ENCODE measurements at places on chromosomes 4 and X.

- no peak for DNase-seq
These were observed 32.2 kb downstream of the FNIP2 start for GRCh38 chr4:158801066-158801465.

GRCh38 chrX:74923942-74924448, 1.3 kb downstream of the NEXMIF start:
- no peak for DNase-seq

- DNase-seq: no peak
These were observed 13.3 kb upstream of the CRMP1 start for GRCh38 chr4:5906191-5906590.

DNA sequence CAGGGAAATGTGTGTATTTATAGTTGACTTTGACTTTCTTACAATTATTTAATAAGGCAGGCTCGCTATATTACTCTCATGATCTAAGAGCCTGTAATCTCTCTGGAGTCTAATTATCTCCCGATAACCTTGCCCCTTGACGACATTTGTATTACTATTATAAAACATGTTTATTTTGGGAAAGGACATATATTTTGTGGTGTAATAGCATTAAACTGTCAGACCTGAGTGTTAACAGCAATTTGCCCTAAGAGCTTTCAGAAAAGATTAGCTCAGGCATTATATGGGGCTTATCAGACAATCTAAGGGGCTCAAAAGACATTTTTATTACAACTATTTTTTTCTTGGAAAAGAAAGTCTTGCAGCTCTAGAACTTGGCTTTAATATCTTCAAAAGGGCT, 427.9 kb upstream of the SLIT2 start:
- DNase-seq: no peak

- DNase-seq: no peak
These were observed 678.1 kb downstream of the FAT4 start for GRCh38 chr4:125992891-125993290.

- no peak for DNase-seq
These were observed 150.0 kb downstream of the TTC29 start for GRCh38 chr4:146795711-146796110.

GRCh38 chrX:110394651-110395050, 36.0 kb downstream of the RTL9 start:
- DNase-seq: no peak

- peak; percentile 8 for DNase-seq
These were observed 458.1 kb downstream of the STIM2 start for GRCh38 chr4:27318740-27319139.

GRCh38 chrX:148620023-148620422, 119.6 kb downstream of the AFF2 start:
- DNase-seq: no peak

GRCh38 chrX:135302269-135302873, 6.9 kb upstream of the ETDC start:
- DNase-seq: no peak

DNA sequence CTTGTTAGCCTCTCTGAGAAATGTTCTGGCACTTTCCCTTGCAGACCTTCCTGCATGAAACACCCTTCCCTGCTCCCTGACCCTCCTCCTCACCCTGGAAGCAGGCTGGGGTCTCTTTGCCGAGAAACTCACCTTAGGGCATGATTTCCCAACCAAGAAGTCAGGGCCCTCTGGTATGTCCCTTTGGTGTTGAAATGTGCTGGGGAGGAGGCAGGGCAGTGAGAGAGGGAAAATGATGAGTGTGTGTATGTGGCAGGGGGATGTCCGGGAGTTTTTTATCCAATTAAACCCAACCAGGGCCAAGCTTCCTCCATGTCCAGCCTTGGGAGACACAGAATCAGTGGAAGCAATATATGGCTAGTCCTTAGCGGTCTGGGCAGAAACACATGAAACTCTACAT, 5.1 kb downstream of the ELF4 start:
- no peak for DNase-seq

DNA sequence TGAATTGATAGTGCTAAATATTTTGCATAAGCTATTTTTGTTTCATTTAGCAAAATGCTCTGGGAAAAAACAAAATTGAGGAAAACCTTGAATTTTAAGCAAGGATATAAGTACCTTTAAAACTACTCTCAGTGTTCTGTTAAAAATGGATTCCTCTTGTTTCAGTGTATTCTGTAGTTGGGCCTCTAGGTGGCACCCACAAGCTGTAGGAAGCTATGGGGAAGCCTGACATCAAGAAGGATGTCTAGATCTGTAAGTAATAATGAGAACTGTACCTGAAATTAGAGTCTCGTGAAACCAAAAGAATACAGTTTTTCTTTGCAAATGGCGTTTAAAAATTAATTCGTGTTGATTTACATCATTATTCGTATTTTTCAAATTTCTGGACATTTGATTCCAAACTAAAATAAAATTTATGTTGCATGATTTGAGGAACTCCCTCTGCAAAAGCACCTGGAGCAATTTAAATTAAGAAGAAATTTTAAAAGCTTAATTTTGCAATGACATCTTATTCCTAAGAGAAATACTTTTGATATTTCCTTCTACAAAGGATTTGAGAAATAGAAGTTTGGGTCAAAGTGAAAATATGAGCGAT, 51.2 kb downstream of the TMPRSS11E start:
- peak; percentile 9 for DNase-seq

GRCh38 chr4:165784672-165785071, 88.4 kb upstream of the TLL1 start:
- DNase-seq: no peak

- no peak for DNase-seq
These were observed 72.2 kb upstream of the ATP6AP2 start for GRCh38 chrX:40508560-40508959.

GRCh38 chr4:108361446-108361820, 192.7 kb upstream of the LEF1 start:
- DNase-seq: no peak

DNA sequence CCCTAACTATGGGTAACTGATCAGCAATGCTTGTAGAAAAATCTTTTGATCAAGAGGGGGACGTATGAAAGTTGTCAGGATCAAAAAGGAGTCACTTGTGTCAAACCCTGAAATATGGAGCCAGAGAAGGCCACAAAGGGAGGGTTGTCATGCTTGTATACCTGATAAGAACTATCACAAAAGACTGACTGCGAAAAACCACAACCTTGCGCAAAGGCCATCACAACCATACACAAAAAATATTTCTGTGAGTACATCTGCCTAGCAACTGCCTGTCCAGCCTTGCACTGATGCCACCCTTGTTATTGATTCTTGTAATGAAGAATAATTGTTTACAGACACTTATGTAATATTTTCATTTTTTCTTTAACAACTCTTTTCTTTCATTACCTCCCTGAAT, 22.8 kb upstream of the EIF4E start:
- no peak for DNase-seq

DNA sequence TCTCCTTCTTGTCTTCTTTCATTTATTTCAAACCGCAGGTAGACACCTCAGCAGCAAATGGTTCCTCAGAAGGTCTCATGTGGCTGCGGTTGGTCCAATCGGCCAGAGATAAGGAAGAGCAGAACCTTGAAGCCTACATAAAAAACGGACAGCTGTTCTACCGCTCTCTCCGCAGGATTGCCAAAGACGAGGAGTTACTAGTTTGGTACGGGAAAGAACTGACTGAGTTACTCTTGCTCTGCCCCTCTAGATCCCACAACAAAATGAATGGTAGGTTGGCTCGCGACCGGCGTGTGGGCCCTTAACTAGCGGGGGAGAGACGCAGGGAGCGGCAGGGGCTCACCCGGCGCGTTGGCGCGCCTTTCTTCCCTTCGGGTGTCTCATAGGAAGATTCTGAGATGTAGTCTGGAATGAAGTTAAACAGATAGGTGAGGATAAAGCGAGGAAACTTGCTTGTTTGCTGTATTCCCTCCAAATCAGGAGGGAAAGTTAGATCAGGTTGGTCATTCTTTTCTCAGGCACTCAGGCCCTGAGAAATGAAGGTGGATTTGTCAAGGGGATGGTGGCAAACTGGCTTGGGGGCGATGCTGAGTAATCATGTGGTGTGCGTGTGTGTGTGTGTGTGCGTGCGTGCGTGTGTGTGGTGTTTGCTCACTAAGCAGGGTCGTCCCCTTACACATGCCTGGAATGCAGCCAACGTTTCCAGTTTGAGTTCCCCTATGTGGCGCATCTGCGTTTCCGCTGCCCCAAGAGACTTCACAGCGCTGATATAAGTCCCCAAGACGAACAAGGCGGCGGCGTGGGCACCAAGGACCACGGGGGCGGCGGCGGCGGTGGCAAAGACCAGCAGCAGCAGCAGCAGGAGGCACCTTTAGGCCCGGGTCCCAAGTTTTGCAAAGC, 4.2 kb downstream of the PRDM8 start:
- DNase-seq: no peak

- DNase-seq: no peak
These were observed 557 bp upstream of the KDR start for GRCh38 chr4:55125763-55126541.

GRCh38 chr4:139743027-139743426, 77.4 kb downstream of the MGST2 start:
- DNase-seq: no peak

- no peak for DNase-seq
These were observed 417.2 kb downstream of the TRAM1L1 start for GRCh38 chr4:116668190-116668589.

DNA sequence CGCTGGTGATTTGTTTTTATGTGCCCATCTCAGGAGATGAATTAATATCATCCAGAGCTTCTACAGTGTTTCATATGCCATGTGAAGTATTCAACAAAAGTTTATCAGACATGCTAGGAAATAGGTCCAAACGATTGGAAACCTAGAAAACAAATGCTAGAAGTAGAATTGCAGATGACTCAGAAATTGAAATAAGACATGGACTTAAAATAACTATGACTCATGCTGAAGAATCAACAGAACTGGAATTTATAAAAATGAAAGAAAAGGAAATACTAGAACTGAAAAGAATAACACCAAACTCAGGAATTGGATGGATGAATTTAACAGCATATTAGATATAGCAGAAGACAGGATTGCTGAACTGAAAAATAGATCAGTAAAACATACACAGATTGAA, 172.7 kb upstream of the GIMD1 start:
- peak; percentile 13 for DNase-seq

GRCh38 chr4:48709901-48710300, 70.2 kb downstream of the FRYL start:
- DNase-seq: no peak

GRCh38 chrX:100081503-100081902, 328.6 kb downstream of the PCDH19 start:
- no peak for DNase-seq

GRCh38 chr4:123325241-123325681, 71.3 kb upstream of the SPRY1 start:
- DNase-seq: no peak

- DNase-seq: no peak
These were observed 1100.2 kb upstream of the INTU start for GRCh38 chr4:126532527-126532926.

GRCh38 chr4:86717651-86718050, 123.5 kb downstream of the PTPN13 start:
- no peak for DNase-seq

DNA sequence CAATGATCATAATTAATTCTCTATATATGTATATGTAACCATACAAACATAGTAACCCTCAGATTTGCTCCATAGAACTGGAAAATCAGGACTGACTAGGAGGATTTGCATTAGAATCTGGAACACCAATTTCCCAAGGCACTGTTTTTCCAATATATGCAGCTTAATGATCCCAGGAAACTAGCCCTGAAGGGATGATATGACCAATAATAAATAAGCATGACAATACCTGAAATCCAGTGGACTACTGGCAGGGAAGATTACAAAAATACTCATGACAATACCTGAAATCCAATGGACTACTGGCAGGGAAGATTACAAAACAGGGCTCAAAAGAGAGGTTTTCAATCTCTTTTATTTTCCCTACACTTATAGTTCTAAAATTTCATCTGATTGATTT, 98.4 kb downstream of the PCDH7 start:
- no peak for DNase-seq
